ENCODE measurements at places on chromosomes 11 and 22.

DNA sequence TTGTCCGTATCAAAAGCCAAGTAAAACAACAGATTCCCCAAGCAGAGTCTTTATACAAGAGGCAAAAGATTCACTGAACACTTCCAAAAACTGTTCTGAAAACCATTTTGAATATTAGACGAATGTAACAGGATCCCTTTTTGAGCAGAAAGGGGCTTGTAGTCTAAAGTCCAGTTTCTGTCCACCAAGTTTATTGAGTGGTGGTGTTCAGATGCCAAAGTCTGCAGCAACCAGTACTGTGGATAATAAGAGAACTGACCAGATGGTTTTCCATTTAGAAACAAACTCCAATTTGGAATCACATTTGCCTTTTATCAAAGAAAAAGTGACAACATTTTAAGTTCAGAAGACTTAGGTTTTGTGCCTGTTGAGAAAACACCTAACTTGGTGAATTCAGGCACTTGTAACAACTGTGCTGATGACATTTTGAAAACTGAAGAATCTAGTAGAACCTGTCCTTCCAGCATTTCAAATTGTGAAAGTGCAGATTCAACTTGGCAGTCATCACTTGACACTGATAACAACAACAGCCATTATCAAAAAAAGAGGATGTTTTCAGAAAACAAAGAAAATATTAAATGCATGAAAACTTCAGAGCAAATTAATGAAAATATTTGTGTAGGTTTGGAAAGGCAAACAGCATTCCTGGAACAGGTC, 217.1 kb downstream of the CSNK2A3 start:
- DNase-seq, result no peak

DNA sequence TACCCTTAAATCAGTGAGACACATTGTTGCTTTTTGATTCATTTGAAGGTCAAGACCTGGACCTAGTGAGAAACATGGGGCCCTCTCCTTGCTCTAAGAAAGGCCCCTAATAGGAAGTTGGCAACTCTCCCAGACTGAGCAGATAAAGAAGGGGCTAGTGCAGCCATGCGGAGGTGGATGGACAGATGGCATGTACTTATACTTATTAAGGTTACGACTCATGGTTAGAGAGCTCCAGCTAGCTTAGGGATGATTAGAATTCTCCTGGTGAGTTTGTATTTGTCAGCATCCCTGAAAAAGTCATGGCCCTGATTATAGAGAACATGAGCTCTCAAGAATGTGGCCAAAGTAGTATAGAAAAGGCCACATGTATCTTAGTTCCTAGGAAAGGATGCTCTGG, 112.1 kb upstream of the BDNF start:
- DNase-seq, result no peak

GRCh38 chr11:126282361-126282735, 545 bp upstream of the TIRAP start:
- DNase-seq, result peak; percentile 38

GRCh38 chr11:59865031-59865430, 1.3 kb downstream of the TCN1 start:
- no peak for DNase-seq
